Stimulated activated CD8-positive, alpha-beta memory T cell treated with anti-CD3 and anti-CD28 coated beads, Interleukin-4, amount 100 ng/mL, for 4 hours (primary cell): ENCODE measurements at places on chromosomes 1 and 21.

- no peak for DNase-seq
Measured at GRCh38 chr1:68954841-68955240, 458.0 kb upstream of the DEPDC1 start.

DNA sequence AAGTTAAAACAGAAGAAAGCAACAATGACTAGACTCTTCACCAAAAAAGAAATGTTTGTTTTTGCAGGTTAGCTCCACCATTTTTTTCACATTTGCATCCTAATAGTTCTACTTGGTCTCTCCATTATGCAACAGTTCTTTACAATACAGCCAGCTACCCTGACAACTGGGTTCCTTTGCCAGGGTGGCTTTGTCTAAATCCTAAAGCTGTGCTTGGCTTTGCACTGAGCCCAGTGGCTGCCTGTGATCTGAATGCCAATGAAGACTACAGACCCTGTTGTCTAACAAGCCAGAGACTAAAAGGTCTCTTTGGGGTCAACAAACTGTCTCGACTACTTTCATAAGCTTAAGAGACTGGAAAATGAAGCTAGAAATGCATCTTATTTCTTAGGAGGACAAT is 112.0 kb downstream of the AKT3 start:
- DNase-seq, result no peak

DNA sequence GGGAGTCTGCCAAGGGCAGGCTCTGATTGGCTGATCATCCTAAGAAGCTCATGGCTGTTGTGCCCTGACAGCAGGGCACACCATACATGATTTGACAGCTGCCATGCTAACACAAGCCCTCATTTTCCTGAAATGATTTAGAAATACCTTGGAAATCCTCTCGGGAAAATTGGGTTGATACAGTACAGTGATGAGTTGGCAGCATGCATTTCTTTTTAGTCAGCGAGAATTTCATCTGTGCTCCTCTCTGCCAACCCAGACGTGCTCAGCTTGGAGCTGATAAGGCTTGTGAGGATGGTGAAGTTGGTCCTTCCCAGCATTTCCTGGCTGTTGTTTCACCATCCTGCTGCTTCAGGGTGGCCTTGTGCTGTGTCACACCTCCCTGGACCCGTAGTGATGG is 22.6 kb upstream of the KCNQ4 start:
- no peak for DNase-seq

DNA sequence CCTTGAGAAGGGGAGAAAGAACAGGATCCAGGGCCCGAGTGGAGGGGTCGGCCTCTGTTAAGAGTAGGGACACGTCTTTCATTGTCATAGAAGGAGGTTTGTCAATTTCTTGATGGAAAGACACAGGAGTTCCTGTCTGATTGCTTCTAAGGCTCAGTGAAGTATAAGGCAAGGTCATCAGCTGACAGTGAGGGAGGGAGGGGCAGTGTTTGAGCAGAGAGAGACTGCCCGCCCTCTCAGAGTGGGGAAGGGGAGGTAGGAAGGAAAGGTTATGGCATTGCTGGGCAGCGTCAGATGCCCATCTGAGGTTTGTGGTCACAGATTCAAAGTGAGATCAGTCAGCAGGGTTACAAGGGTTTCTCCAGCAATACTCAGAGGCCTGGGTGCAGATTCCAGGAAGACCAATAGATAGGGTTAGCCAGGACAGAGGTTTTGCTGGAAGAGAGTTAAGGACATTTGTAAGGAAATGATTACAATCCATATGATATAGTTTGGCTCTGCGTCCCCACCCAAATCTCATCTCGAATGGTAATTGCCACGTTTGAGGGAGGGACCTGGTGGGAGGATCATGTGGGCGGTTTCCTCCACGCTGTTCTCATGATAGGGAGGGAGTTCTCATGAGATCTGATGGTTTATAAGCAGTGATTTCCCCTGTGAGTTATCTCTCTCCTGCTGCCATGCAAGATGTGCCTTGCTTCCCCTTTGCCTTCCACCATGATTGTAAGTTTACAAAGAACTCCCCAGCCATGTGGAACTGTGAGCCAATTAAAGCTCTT is 127.2 kb upstream of the GJB5 start:
- DNase-seq, result no peak

GRCh38 chr21:31798842-31799704 is 67.2 kb upstream of the SCAF4 start:
- no peak for DNase-seq
